ENCODE measurements at places on chromosomes 5 and 9.

DNA sequence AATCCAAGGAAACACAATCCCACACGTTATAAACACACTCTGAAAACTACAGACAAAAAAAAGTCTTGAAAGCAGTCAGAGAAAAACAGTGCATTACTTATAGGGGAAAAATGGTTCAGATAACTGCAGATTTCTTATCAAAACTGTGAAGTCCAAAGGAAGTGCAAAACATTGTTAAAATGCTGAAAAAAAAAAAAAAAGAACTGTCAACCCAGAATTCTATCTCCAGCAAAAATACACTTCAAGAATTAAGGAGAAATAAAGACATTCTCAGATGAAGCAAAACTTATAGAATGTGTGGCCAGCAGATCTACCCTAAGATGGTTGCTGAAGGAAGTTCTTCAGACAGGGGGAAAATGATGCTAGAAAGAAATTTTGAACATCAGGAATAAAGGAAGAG lies 40.4 kb downstream of the ADAMTS2 start:
- DNase-seq = no peak

DNA sequence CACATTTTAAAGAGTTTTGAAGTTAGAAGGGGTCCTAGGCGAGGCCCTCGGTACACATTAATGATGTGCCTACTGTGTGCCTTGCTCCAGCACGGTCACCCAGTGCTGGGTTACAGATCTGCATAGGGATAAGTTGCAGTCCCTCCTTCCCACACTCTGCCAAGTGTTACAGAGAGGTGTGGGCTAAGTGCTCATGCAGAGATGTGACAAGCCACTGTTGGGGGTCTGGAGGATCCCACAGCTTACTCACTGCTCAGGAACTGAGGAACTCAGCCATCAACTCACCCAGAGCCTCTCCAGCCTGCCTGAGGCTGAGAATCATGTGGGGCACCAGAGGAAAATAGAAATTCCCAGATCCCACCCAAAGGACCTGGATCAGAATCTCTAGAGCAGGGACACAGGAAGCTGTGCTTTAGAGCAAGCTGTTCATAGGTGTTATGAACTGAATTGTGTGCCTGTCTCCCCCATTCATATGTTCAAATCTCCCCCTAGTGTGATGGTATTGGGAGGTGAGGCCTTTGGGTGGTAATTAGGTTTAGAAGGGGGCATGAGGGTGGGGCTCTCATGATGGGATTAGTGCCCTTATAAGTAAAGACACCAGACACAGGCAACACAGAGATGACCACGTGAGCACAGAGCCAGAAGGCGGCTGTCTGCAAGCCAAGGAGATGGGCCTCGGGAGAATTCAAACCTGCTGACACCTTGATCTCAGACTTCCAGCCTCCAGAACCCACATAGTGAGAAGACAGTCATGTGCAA lies 164.1 kb downstream of the HSD17B3 start:
- DNase-seq = no peak

DNA sequence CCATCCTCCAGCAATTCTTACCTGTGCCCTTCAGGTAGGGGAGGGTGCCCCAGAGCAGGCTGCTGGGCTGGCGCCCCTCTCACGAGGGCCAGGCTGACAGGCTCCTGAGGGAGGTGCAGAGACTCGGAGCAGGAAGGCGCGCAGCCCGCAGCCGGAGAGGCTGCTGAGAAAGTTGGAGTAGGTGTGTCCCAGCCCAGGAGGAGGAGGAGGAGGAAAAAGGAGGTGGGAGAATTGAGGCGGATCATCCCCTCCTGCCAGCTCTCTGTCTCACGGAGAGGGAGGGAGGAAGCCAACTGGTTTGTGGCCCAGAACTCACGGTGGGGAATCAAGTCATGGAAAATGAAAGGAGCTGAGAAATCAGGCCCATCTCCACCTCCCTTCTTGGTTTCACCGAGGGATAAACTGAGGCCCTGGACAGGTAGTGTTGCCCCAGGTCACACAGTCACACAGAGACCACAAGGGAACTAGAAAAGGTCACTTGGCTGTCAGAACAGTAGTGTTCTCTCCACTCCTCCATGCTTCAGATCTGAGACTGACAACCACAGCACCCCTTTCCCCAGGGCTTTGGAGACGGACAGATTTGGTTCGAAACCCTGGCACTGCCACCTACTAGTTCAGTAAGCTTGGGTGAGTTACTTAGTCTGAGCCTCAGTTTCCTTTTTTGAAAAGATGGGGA lies at the start of gene FAT2:
FAT2 (minus strand) TSS at position 188 of the 676 bp plus-strand sequence. CDS start 22,400 bp downstream, outside the sequence.
- DNase-seq = no peak

DNA sequence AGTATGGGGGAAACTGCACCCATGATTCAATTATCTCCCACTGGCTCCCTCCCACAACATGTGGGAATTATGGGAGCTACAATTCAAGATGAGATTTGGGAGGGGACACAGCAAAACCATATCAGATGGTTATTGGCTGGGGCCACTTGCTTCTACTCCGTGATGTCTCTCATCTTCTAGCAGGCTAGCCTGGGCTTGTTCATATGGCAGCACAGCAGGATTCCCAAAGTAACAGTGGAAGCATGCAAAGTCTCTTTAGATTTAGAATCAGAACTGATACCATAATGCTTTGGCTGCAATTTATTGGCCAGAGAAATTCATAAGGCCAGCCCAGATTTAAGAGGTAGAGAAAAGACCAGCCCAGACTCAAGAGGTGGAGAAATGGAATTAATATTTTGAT lies 126.2 kb downstream of the PTTG1 start:
- no peak for DNase-seq
